Purkinje cell (primary cell): ENCODE measurements at places on chromosomes 2 and 18. TPM values are rescaled to one million over a fixed set of nuclear protein-coding genes. Genes with fewer than 3 reads are reported as not detected.

The GCG gene
- not detected in 2 replicates for polyA plus RNA-seq

The GPR39 gene
- 2.0 and 3.2 TPM in 2 replicates for polyA plus RNA-seq

The HES6 gene
- polyA plus RNA-seq, result 0.26 and 0.98 TPM in 2 replicates

The CABLES1 gene
- 2.7 and 2.9 TPM in 2 replicates for polyA plus RNA-seq

The ANKRD53 gene
- polyA plus RNA-seq, result not detected in 2 replicates

The VIT gene
- 6.9 TPM in 2 replicates for polyA plus RNA-seq

The CEP76 gene
- 509 and 524 TPM in 2 replicates for polyA plus RNA-seq

The ERBB4 gene
- polyA plus RNA-seq, result 4.9 and 8.0 TPM in 2 replicates

The POLR1A gene
- 1.4 and 1.5 TPM in 2 replicates for polyA plus RNA-seq

The C2orf78 gene
- not detected in 2 replicates for polyA plus RNA-seq

The PRKAG3 gene
- polyA plus RNA-seq, result not detected in 2 replicates

The GKN1 gene
- 2.8 and 5.7 TPM in 2 replicates for polyA plus RNA-seq

The HOXD12 gene
- not detected in 2 replicates for polyA plus RNA-seq

The ECEL1 gene
- polyA plus RNA-seq, result not detected in 2 replicates

The GPR55 gene
- polyA plus RNA-seq, result not detected in 2 replicates
